ENCODE measurements at places on chromosomes 6 and 20. TPM values are rescaled to one million over a fixed set of nuclear protein-coding genes. Genes with fewer than 3 reads are reported as not detected.

The EPPIN gene
- total RNA-seq, result 0.68 TPM

The MOCS1 gene
- 29.4 TPM for total RNA-seq

The LY6G6F gene
- total RNA-seq, result not detected

The SF3B5 gene
- 122 TPM for total RNA-seq

The PCSK2 gene
- total RNA-seq, result 1.5 TPM

The SMIM26 gene
- 84.9 TPM for total RNA-seq

The RTF2 gene
- total RNA-seq, result 73.2 TPM

The C6orf52 gene
- total RNA-seq, result not detected

The SNAI1 gene
- 8.5 TPM for total RNA-seq

The DYNLRB1 gene
- 138 TPM for total RNA-seq

The SLC44A4 gene
- not detected for total RNA-seq

The OR12D2 gene
- not detected for total RNA-seq

The IL17A gene
- not detected for total RNA-seq

The MUC21 gene
- not detected for total RNA-seq

The PSORS1C2 gene
- total RNA-seq, result not detected

The IRF4 gene
- 1.6 TPM for total RNA-seq
